Activated CD4-positive, alpha-beta memory T cell treated with anti-CD3 and anti-CD28 coated beads, Interleukin-2, amount 10 ng/mL, durations not matched to agents 7 days and 5 days (primary cell): ENCODE measurements at places on chromosomes 2 and 18. TPM values are rescaled to one million over a fixed set of nuclear protein-coding genes. Genes with fewer than 3 reads are reported as not detected.

The ZC3H6 gene
- total RNA-seq = 14.7 TPM

- DNase-seq = no peak
These were observed 336.0 kb downstream of the CCDC85A start for GRCh38 chr2:56519806-56520205.

DNA sequence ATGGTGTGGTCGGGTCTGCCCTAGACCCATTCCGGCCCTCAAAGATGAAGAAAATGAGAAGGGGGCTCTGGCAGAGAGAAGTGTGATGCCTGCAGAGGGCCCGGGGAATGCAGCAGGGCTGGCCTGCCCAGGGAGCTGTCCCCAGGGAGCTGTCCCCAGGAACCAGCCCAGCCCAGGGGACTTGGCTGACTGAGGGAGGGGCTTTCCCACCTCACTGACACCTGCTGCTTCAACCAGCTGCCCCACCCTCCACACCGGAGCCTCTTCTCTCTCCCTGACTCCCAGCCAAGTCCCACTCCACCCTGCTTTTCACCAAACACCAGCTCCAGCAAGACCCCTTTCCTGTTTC, 111.2 kb downstream of the STPG4 start:
- no peak for DNase-seq

The CIB4 gene
- total RNA-seq = not detected

- DNase-seq = no peak
These were observed 85.0 kb downstream of the VSNL1 start for GRCh38 chr2:17625446-17625845.

DNA sequence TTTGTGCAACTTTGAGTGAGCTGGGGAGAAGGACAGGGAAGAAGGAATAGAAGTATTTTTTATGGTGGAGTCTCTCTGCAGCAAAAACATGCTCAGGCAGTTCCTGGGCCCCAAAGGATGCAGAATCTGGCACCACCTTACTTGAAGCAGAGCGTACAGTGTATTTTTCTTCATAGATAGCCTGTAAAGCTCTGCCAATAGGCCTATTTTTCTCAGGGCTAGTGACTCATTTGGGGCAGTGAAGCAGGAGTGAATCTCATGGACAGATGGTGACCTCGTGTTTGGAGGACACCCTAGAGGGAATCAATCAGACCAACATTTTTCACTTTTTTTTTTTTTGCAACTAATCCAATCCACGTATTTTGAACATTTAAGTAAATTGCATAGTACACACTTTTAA, 268.1 kb upstream of the CXCR4 start:
- no peak for DNase-seq

GRCh38 chr18:10376731-10377130, 77.7 kb upstream of the APCDD1 start:
- DNase-seq = no peak
